ENCODE measurements at places on chromosomes 4 and X.

DNA sequence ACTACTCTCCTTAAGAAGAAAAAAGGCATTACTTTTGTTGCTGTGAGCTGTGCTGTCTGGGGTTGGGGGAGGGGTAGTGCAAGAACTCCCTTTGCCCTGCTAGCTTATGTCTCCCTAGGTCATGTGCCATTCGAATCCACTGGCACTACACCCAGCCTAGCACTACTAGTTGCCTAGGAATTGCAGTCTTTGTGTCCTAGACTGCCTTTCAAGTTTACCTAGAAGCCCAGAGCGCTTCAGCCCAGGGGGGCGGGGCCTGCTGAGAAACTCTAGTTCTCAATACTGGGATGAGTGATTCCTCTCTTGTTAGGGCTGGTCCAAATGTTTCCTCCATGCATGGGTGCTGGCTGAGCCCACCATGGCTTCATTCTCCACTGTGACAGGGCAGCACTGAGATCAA lies 1011.5 kb downstream of the PCDH19 start:
- no peak for DNase-seq

DNA sequence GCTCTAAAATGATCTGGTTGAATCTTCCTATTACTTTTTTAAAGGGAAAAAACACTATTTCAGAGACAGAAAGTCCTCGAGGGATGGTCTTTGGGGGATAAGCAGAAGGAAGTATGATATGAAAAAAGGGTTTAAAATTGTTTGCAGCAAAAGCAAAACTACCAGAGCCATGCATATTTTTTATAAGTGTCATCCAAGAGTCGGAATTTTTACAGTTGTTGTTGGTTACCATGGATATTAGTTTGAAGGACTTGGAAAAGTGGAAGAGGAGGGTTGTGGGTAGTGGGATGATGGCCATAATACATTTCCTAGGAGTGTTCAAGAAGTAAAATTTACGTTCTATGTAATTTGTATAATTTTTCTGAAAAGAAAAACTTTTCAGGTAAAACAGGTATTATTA lies 134.4 kb downstream of the PCDH7 start:
- no peak for DNase-seq

GRCh38 chrX:48714573-48714972 lies 18.0 kb downstream of the SUV39H1 start:
- DNase-seq: no peak

- no peak for DNase-seq
These were observed 16.1 kb upstream of the KLHL2 start for GRCh38 chr4:165191348-165191656.

DNA sequence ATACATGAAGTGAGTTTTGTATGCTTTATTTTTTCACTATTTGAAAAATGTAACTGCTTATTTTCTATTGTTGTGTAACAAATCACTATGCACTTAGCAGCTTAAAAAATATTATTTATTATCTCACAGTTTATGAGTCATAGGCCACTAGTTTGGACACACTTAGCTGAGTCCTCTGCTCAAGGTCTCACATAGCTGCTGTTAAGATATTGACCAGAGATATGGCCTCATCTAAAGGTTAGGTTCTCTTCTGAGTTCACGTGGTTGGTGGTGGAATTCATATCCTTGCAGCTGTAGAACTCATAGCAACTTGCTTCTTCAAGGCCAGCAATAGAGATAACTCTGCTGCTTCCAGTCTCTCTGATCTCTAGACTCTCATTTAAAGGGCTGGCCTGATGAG lies 534.4 kb downstream of the SPRY1 start:
- DNase-seq: no peak

GRCh38 chr4:64584981-64585557 lies 175.8 kb upstream of the TECRL start:
- peak; percentile 15 for DNase-seq

GRCh38 chr4:16772366-16772850 lies 126.0 kb downstream of the LDB2 start:
- DNase-seq: no peak

GRCh38 chr4:6198768-6199421 lies 1.5 kb downstream of the JAKMIP1 start:
- no peak for DNase-seq

GRCh38 chr4:16819652-16820051 lies 78.8 kb downstream of the LDB2 start:
- no peak for DNase-seq

- DNase-seq: no peak
These were observed 101.1 kb downstream of the ENOX2 start for GRCh38 chrX:130801901-130802300.

GRCh38 chr4:68250151-68250930 lies 4.8 kb upstream of the TMPRSS11B start:
- no peak for DNase-seq

- no peak for DNase-seq
These were observed 90.8 kb upstream of the PPP2R3B start for GRCh38 chrX:477441-478012.

- DNase-seq: no peak
These were observed 169.8 kb upstream of the JADE1 start for GRCh38 chr4:128639541-128640270.

GRCh38 chrX:110399966-110400365 lies 41.3 kb downstream of the RTL9 start:
- no peak for DNase-seq

- DNase-seq: peak; percentile 90
These were observed 8.5 kb upstream of the ERCC6L start for GRCh38 chrX:72247206-72247942.

- DNase-seq: no peak
These were observed 58.1 kb upstream of the GBA3 start for GRCh38 chr4:22634541-22635181.

DNA sequence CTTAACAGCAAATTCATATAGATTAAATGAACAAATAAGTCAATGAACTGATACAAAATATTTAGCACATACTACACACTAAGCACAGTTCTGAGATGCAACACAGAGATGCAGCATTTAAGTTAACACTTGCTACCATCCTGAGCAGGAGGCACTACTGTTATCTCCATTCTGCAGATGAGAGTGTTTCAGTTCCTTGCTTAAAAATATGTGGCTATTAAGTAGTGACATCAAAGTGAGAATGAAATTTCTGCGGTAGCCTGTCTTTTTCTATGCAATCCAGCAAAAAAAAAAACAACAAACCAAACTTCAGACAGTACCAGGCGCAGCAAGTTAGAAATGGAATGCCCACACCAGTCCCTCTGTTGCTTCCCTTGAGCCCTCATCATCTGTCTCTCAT lies 90.8 kb downstream of the SHISA3 start:
- no peak for DNase-seq

DNA sequence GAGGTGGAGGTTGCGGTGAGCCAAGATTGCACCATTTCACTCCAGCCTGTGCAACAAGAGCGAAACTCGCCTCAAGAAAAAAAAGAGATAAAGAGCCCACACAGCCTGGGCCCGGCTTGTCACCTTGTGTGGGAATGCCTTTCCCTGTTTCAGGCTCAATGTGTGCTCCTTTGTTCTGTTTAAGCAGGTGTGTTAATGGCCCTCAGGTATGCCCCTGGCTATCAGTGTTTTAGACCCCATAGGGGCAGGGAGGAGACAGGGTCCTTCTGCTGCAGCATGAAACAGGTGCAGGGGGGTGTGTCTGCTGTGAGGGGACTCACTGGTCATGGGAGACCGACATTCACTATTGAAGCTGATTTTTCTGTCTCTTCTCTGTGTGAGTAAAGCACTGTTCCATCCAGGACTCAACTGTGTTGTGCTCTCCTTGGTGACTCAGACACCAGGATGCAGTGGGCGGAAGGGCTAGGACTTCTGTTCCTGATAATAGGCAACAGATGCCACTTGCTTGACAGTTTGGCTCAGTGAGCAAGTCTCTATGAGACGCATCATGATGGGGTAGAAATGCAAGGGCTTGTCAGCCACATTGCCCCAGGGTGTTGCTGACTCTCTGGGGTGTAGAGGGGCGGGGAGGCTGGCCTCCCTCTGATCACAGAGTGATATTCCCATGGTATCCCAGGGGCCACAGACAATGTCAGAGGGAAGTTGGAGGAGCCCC lies 15.6 kb upstream of the LAP3 start:
- no peak for DNase-seq

DNA sequence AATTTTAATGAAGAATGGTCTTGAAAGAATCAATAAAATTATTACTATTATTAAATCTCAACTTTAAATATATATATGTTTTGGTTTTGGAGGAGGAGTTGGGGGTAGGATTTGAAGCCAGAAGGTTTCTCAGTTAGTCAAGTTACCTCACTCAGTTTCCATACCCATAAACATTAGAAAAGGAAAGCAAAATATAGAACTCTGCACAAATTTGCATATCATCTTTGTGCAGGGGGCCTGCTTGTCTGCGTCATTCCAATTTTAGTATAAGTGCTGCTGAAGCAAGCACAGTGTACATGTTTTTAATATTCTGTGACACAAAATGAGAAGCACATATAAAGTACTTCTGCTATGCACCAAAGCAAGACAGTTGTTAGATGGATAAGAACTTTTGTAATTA lies 47.5 kb upstream of the SCRG1 start:
- DNase-seq: no peak

DNA sequence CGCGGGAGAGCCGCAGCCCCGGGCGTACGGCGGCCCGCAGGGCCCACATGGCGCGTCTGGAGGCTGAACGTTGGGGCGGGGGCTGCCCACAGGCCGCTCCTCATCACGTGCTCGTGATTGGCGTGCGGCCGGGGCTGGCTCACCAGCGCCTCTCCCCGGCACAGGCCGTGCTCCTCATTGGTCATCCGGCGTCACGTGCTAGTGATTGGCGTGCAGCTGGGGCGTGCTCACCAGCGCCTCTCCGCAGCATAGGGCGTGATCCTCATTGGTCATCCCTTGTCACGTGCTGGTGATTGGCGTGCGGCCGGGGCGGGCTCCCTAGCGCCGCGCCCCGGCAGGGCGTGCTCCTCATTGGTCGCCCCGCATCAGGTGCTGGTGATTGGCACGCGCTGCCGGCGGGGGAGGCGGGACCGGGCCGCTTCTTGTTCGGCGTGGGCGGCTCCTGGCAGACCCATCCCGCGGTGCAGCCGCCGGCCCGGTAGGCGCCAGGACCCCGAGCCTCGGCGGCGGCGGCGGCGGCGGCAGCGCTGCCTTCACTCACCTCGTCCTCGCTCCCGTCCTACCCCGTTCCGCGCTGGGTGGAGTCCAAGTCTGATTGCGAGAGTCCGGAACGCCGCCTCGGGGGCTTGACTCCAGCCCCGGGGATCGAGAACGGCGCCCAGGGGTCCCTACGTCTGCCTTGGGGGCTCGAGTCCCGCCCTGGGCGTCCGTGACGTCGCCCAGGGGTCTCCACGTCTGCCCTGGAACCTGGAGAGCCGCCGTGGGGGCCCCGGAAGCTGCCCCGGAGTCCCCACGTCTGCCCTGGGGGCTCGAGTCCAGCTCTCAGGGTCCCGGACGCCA lies at the start of gene GTPBP6:
Gene GTPBP6, minus strand, starts transcription at position 58 of the 840 bp plus-strand sequence. Its CDS starts 9 bp downstream, at position 49.
- DNase-seq: no peak

DNA sequence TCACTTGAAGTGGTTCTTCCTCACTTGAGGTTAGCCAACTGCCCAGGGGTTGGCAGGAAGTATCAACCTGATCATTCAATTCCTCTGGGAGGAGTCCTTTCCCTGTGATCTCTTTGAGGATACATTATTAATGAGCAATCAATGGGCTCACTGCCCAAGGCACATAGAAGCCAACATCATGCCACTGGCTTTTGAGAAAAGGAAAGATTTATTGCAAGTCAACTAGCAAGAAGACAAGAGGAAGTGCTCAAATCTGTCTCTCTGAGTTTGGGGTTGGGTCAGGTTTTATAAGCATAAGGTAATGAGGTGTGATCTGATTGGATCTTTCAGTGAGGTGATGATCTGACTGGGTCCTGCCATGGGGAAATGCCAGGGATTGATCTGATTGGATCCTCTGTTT lies 39.6 kb downstream of the FGFBP1 start:
- no peak for DNase-seq

DNA sequence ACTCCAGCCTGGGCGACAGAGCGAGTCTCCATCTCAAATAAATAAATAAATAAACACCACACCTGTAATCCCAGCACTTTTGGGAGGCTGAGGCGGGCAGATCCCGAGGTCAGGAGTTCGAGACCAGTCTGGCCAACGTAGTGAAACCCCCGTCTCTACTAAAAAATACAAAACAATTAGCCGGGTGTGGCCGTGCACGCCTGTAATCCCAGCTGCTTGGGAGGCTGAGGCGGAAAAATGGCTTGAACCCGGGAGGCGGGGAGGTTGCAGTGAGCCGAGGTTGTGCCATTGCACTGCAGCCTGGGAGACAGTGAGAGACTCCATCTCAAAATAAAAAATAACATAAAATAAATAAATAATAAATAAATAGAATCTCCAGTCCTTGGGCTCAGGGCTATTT lies 185.8 kb downstream of the SHOX start:
- no peak for DNase-seq

GRCh38 chr4:86872135-86872534 lies 20.1 kb downstream of the C4orf36 start:
- DNase-seq: no peak

- no peak for DNase-seq
These were observed 49.2 kb downstream of the SEL1L3 start for GRCh38 chr4:25813448-25814106.

GRCh38 chrX:9394212-9394611 lies 70.6 kb upstream of the TBL1X start:
- DNase-seq: no peak

DNA sequence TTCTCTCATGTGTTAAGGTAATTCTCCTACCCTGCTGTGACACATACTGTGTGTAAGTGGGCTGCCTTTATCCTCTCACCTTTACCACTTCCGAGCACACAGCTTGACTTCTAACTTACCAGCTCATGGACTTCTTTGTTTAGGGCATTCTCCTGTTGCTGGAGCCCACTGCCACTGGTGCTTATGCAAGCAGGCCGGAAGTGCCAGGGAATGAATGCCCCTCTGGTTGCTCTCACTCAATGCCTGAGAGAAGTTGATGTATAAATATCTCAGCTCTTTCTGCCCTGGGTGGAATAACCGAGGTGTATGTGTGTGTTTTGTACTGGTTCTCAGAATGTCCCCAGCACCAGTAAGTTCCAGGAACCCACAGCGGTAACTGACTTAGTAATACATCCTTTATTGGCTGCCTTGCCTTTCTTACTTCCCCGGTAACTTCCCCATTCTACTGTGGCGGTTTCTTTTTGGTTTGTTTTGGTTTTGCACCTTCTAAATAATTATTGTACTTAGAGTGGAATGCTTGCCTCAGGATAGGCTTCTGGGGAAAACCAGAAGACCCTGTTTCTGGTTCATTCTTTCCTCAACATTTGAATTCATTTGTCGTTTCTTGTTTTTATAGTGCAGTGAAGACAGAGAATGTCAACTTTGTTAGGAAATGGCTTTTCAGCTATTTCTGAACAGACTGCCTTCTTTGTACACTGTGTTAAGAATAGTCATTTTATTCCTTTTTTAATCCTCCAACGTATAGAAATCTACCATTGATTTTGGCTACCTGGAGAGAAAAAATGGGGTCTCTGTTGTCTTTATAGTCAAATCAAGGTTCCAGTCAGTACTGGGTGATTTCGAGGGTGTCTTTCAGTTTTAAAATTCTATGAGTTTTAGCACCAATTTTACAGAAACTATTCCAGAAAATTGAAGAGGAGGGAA lies 45.4 kb downstream of the CXorf58 start:
- DNase-seq: no peak
